ENCODE measurements at places on chromosomes 5 and 9.

DNA sequence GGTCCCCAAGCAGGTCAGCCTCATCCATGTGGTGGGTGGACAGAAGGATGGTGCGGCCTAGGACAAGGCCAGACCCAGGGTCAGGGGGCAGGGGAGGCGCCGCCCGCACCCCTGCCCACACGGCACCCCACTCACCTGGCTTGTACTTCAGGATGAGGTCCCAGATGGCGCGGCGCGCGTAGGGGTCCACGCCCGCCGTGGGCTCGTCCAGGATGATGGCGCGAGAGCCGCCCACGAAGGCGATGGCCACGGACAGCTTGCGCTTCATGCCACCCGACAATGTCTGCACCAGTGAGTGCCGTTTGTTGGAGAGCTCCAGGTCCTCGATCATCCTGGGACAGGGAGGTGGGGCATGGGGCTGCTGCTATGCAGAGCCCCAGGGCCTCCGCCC, 12.5 kb downstream of the ABCA2 start:
- DNase-seq: no peak

- DNase-seq: no peak
These were observed 56.7 kb downstream of the SGCD start for GRCh38 chr5:156383510-156384265.

DNA sequence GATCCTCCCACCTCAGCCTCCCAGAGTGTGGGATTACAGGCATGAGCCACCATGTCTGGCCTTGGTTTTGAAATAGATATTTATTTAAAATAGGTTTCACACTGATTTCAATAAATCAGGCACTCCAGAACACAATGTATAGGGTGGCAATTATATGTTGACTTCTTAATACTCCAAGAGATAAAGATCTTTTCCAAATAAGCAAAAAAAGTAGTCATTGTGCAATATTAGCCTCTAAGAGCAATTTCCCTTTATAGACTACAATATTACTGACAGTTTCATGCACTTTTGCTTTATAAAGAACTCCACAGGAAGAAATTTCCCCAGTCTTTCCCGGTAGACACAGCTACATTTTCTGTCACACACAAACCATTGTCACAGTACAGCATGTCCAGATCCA, 23.4 kb upstream of the RUFY1 start:
- no peak for DNase-seq

DNA sequence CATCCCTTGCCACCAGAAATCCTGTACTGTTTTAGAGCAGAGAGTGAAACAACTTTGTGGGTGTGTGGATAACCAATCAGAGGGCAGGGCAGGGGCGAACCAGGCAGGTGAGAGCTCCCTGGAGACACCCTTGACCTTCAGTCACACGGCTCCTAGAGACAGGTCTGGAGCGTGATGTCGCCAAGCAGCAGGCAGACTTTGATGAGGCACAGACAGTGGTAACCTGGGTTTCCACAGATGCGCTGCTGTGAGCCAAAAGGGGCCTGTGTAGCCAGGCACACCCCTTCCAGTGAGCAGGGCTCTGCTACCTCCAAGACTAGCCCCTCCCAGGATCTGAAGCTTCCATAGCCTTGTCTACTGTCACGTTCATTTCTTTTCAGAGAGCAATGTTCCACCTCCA, 317.8 kb upstream of the ADCY2 start:
- DNase-seq: no peak

DNA sequence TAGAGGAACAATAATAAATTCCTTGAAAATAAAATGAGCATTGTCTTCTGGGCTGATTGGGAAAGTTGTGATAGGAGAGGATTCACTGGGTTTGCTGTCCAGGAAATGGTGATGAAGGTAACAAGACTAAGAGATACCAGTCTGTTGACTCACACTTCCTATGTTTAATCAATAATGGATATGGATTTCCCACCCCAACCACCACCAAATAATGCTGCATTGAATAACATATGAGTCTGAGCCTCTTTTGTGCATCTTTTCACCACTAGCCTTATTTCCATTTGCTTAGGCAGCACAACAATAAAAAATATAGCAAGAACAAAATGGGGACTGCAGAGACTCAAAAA, 120.2 kb upstream of the NFIB start:
- no peak for DNase-seq

DNA sequence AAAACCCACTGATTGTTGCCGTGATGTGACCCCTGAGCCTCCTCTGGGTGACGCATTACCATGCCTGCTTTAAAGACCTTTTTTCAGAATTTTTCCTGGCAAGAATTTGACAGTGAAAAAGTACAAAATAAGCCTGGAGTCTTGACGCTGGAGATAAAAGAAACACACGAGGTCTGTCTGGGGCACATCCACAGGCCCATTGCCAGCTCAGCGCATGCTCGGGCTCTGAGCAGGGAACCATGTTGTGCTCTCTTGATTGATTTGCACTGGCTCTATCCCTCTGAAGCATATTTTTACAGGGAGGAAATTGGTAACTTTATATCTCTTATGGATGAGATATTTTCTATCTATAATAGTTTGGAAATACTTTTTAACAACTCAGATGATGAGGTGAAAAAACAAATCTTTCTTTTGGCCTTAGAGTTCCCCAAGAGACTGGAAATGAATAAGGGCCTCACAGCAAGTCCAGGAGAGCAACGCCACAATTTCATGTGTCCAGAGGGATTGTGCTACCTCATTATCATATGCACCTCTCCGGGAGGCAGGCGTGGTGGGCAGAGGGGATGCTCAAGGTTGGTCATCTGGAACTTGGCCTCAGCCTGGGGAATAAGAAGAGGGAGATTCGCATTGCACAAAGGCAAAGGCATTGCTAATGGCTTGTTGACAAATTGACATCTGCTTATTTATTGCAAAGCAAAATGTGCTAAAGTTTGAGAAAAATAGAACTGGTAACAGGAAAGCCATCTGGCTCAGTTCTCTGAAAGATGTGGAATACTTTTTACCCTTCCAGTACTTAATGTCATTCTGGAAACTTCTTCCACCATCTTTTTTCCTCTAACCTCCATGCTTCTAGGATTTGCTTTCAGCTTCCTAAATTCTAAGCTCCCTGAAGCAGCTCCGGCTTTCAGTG, 183.8 kb downstream of the PJA2 start:
- DNase-seq: no peak

GRCh38 chr9:98468567-98469239, 213.3 kb upstream of the TBC1D2 start:
- no peak for DNase-seq
